ENCODE measurements at places on chromosomes 7 and 10.

- peak; percentile 100 for DNase-seq
These were observed 481.5 kb upstream of the AKR1E2 start for GRCh38 chr10:4344492-4344994.

DNA sequence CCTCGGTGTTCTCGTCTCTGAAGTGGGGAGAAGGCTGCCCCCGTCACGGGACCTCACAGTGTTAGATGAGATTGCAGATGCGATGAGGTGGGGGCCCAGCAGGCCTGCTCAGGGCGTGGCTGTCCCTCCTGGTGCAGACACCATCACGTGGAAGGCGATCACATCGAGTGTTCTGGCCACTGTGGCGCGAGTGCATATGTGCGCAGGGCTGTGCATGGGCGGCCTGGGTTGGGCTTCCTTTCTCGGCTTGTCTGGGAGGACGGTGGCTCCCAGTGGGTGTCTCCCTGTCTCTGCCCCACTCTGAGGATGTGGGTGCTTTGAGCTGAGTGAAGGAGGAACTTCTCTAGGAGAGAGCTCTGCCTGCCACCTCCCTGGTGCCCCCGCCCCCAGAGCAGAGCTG, 83.1 kb downstream of the LHPP start:
- DNase-seq = no peak

- DNase-seq = no peak
These were observed 224.4 kb upstream of the GALNT17 start for GRCh38 chr7:70907259-70908247.

- no peak for DNase-seq
These were observed 25.3 kb upstream of the PPIF start for GRCh38 chr10:79321951-79322350.

DNA sequence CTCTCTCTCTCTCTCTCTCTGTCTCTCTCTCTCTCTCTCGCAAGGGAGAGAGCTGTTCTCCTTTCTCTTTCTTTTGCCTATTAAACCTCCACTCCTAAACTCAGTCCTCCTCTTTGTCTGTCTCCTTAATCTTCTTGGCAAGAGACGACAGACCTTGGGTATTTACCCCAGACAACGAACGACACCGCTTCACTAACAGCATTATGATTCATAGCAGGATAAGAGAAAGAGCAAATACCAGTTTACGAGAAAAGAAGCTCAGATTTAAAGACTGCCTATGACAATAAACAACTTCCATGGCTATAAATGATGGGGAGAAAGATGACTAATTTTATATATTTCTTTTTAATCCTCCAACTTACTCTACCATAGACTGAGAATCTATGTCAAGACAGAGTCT, 1396.5 kb upstream of the CELF2 start:
- no peak for DNase-seq

- DNase-seq = peak; percentile 84
These were observed 47.3 kb downstream of the MYPN start for GRCh38 chr10:68156373-68157185.

DNA sequence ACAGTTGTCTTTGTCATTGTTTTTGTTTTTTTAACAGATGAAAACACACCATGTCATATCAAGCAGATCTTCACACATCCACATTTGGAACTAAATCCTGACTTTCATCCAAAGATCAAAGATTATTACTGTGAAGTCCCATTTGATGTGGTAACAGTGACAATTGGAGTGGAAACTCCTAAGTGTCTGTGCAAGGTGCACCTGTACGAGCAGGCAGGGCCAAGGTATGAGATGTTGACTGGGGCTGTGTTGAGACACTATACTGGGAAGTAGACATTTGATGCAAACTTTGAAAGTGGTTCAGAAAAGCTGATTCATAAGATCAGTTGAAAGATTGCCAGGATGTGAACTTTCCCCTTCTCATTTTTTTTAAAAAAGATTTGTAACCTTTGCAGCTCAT, 152.3 kb downstream of the CPED1 start:
- DNase-seq = no peak

DNA sequence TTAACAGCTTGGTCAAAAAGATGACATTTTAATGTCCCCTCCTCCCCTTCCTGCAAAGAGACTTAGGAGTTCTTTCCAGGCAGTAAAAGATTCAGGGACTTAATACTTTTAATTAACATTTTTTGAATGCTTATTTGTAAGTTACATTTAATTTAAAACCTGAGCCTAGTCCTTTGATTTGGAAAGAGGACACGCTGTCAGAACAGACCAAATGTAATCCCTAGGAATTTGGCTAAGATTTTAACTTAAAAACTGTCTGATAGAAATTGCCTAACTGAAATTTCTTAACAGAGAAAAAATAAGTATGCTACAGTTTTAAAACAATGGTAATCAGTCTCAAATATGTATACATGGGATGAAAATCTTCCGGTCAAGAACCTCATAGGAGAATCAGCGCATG, 98.5 kb downstream of the NRP1 start:
- DNase-seq = no peak

GRCh38 chr10:12181065-12181775, 14.5 kb downstream of the NUDT5 start:
- DNase-seq = peak; percentile 33

DNA sequence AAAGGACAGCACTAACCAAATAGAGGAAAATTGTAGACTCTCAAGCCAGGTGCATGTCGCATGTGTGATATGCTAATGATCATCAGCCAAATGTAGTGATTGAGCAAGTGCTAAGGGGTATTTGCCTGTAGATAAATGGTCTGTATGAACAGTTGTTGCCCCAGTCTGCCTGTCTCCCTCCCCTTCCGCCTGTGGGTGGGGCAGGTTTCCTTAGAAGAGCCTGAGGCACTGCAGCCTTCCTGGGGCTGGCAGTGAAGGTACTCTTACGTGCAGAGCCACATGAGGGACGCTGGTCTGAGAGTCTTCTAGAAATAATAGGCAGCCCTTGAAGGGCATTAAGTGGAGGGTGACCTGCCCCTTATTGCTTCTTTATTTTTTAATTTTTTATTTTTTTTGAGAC, 152.1 kb downstream of the SNX10 start:
- no peak for DNase-seq

GRCh38 chr10:44857363-44858016, 53.6 kb upstream of the TMEM72 start:
- DNase-seq = peak; percentile 95

DNA sequence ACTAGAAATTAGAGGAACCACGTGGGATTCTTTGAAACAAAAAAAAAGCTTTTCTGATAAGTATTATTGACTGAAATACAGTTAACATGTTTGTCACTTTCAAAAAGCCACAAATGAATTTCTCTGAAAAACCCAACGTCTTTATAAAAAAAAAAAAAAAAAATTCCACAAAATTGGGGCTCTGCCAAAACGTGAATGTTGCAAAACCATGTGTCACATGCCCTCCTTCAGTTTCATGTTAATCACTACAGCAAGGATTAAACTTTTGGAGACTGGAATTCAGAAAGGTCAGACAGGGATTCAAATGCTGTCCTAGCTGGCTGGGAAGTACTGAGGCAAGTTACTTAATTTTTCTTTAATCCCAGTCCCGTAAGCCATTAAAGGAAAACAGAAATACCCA, 278.0 kb upstream of the KLF14 start:
- DNase-seq = peak; percentile 95

DNA sequence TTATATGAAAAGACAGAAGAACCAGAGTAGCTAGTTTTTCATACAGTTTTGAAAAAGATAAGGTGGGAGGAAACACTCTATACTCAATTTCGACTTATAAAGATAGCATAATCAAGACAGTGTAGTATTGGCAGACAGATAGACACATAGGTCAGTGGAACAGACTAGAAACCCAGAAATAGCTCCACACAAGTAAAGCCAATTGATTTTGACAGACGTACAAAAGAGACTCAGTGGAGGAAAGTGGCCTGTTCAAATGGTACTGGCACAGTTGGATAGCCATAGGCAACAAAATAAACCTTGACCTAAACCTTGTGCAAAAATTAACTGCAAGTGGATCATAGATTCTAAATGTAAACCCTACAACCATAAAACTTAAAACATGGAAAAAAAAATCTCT, 46.8 kb downstream of the MAPK8 start:
- no peak for DNase-seq

All from cardiac fibroblast (primary cell).